Activated naive CD4-positive, alpha-beta T cell (primary cell): ENCODE measurements at places on chromosomes 4 and X.

DNA sequence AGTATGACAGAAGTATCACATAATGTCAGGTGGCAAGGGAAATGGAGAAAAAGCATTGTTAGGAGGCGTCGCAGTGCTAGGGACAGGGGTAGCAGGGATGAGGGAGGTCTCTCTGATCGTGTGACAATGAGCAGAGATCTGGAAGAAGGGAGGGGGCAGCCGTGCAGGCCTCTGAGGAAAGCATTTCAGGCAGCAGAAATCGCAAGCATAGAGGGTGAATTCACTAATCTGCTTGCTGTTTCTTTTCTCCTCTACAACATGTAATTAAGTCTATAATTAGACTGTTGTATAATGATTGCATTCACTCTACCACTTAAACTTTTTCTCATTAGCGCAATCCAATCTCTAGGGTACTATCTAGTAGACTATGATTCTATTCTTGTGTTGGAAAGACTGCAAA, 9.1 kb downstream of the CYP4V2 start:
- DNase-seq, result no peak

GRCh38 chrX:30653415-30654131, at the start of gene GK:
GK (plus strand) TSS chrX:30653423; CDS start chrX:30653538, 115 bp downstream.
- DNase-seq, result no peak

DNA sequence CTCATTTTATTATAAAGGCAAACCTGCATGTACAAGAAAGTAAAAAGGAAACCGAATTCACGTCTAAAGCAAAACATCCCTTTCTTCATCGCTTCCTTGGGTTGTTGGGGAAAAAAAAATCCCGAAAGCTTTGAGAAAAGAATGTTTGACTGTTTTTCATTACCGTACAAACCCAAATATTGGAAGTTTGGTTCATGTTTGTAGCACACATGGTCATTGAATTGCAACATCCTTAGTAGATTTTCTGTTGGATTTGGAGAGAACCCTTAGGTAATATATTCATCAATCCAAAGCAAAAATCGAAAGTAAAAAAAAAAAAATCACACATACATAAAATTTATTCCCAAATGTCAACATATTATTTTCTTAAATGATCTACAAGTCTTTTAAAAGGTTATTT, 420.3 kb downstream of the MAPK10 start:
- no peak for DNase-seq

DNA sequence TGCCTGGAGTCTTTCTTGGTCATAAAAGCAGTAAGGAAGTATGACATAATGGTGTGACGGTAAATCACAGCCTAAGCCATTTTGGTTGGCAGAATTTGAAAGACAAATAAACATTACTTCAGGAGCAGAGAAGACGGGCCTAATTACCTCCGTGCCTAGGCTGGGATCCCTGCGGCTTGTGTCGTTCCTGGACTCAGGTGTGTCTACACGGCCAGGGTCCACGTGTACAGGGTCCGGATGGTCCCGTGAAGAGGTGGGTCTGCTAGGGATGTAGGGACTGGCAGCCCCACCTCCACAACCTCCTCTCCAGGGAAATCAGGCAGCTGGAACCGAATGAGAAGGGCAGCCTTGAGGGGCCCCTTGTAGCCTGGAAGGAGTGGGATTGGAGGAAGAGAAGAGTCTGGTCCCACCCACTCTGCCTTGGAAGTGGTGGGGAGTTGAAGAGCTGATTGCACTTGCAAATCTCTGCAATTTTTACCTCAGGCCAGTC, 55.4 kb upstream of the PLAC1 start:
- DNase-seq, result no peak

GRCh38 chr4:76589872-76590797, 155.1 kb downstream of the SHROOM3 start:
- no peak for DNase-seq

GRCh38 chr4:109494563-109494962, 60.9 kb downstream of the SEC24B start:
- no peak for DNase-seq

GRCh38 chrX:19789376-19789775, 98.0 kb downstream of the SH3KBP1 start:
- no peak for DNase-seq

GRCh38 chr4:156896527-156896926, 75.1 kb downstream of the PDGFC start:
- no peak for DNase-seq

GRCh38 chrX:71941145-71941544, 30.5 kb downstream of the NHSL2 start:
- DNase-seq, result no peak

GRCh38 chrX:16215660-16216059, 48.4 kb downstream of the MAGEB17 start:
- DNase-seq, result no peak

DNA sequence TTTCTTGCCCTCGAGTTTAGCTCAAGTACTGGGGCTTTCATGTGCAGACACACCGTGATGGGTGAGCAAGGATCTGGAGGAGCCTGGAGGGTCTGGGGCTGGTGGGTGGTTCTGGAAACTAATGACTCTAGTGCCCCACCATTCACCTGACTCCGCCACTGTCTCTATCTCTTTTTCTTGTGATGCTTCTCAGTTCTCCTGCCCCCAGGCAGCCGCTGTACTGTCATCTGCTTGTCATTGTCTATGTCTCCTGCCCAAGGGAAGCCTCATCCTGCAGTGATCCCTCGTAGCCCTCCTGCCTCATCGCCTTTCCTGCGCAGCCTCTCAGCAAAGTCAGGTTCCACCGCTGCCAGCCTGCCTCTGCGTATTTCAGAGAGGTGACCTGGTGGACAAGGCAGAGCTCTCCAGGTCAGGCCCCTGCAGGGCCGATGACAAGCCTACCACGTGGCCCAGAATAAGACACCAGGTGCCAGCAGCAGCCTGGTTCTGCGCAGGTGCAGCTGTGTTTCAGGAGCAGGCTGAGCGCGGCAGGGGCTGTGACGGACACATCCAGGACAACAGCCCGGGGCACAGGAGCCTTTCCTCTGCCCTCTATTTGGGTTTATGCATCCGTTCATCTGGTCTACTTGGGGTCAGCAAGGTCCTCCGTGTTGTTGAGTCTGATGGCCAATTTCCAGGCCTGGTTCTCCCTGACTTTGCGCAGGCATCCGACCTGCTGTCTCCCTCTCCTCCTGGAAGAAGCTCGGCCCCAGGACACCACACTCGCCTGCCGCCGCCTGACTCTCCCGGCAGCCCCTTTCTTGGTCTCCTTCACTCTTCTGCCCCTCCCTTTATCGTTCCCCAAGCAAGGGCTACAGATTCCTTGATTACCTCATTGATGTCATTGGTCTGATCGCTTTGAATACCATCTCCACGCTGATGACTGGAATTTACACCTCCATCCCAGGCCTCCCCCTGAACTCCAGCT, 30.9 kb upstream of the CDKN2AIP start:
- no peak for DNase-seq

DNA sequence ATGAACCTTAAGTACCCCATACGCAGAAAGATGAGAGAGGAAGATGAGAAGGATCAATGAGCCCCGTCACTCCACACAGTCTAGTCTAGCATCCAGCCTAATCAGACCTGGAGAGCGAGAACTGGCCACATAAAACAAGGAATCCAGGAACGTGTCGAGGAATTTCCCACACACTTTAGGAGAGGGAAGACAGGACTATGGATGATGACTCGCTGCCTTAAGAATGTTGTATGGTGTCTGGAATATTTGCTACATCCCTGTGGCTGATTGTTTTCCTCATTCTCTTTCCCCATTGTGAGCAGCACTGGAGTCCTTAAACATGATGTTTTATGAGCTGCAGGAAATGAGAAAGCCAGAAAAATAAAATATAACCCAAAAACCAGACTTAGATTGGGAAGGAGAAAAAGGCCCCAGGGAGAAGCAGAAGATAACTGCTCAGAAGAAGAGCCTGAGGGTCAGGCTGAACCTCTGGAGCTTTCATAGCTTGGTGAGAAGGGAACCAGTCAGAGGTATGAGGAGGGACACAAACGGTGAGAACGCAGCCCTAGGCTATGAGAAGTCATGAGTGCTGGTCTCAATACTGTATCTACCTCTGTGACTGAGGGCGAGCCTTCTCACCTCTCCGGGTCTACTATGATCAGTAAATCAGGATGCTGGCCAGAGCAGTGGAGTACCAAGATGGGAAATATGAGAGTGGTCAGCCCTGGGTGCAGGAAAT, 139.5 kb upstream of the NOCT start:
- DNase-seq, result no peak

GRCh38 chr4:87026800-87027495, 92.1 kb downstream of the AFF1 start:
- no peak for DNase-seq

DNA sequence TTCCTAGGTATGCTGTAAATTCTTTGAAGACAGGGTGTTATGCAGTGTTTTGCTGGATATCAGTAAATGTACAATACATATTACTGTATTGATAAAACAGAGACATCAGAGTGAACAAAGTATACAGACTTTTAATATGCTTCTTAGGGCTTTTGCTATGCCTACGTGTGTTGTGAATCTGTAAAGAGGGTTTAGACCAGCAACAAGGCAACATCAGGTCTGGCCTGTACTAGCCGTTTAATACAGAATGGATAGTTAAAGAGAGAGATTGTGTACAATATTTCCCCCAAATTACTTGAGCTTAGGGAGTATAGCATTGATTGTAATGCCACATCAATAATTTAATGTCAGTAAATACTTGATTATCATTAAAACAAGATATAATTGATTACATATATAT, 75.2 kb downstream of the PAQR3 start:
- no peak for DNase-seq

GRCh38 chrX:111467896-111468295, 43.5 kb upstream of the SERTM2 start:
- DNase-seq, result no peak

DNA sequence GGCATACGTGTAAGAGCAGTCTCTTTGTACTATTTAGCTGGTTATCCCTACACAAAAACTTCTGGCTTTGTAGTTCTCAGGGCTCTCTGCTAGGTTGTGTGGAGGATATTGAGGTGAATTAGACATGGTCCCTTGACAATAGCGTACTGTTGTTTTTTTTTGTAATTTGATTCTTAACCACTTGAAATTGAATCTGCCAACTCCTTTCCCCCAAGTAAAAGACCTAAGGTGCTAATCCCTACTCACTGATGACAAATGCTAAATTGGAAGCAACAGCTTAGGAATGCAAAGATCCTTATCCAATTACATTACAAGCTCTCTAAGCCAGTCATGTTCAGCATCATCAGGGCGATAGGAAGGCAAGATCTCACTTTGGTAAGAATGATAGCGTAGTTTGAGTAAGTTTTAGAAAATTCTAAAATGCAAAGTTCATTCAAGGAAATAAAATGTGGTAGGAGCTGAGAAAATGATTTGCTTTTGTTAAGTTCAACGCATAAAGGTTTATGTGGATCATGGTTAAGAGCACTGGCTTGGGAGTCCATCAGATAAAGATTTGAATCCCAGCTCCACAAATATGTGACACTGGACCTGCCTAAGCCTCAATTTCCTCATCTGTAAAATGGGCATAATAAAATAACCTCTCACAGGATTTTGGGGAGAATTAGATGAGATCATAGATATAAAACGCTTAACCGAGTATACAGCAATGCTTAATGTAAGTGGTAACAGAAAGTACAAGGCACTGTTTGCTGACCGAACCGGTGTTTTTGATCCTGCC, 39.3 kb downstream of the DOCK11 start:
- DNase-seq, result no peak

DNA sequence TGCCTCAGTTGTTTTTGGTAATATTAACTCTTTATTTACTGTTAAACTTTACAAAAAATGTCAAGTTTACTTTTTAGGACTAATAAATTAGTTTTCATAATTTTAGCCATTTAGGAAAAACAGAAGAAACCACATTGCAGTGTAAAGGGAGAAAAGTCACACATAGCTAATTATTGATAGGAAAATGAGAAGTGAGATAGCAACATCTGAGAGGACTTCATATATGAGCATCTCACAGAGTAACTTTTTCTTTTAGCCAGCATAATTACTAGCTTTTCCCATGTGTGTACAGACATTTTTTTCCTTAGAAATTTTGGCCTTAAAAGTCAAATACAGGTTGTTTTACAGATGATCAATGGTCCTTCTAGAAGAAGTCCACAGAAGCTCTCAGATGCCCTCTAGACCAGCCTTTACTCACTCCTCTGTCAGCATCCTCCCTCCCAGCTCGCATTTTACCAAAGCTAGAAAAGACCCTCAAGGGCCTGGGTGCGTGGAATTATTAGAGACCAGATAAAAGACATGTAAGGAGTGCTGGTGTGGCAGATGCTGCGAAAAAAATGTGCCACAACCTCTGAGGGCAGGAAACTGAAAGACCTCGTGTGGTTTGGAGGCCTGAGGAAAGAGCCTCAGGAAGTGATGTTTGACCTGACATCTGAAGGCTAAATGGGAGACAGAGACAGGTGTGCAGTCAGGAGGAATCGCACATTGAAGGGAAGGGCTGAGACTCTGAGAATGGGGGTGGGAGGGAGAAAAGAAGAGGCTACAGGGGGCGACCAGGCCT, 156.9 kb downstream of the CBR4 start:
- no peak for DNase-seq

- no peak for DNase-seq
These were observed 6.4 kb downstream of the CXCL3 start for GRCh38 chr4:74032064-74032463.

DNA sequence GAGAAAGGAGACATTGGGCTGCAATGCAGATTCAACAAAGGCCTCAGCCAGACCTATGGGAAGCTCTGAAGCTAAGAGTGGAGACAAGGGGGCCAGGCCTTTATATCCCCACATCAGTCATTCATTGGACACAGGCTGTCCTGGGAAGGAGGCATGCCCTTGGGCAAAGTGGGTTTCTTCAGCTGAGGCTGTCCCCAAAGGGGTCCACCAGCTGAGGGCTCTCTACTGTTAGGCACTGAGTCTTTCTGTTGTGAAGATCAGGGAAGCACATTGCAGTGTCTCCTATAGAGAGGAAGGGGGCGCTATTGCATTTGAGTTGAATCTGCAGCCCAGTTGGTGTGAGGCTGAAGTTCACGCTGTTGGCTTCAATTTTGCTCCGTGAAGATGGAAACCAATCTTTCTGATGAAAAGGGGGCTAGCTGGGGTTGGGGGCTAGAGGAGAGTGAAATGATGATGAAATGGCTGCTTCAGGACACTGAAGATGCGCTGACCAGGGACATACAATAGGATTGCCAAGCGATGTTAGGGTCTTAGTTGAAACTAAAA, 48.0 kb downstream of the SLC25A5 start:
- DNase-seq, result no peak

- DNase-seq, result no peak
These were observed 747.9 kb upstream of the ADGRL3 start for GRCh38 chr4:60452266-60452665.

DNA sequence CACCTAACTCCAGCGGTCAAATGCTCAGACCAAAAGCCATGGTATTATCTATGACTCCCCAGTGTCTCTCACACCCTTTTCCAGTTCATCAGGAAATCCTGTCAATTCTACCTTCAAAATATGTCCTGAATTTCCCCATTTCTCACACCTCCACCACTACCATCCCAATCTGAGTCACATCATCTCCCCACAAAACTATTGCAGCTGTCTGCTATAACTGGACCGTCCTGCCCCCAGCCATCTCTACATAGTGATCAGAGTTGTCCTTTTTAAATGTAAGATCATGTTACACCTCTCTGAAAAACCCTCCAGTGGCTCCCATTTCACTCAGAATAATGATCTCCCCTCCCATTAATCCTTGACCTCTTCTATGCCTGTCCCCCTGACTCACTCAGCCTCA, 6.8 kb upstream of the ODAPH start:
- DNase-seq, result no peak
